ENCODE measurements at places on chromosomes 13 and 19.

DNA sequence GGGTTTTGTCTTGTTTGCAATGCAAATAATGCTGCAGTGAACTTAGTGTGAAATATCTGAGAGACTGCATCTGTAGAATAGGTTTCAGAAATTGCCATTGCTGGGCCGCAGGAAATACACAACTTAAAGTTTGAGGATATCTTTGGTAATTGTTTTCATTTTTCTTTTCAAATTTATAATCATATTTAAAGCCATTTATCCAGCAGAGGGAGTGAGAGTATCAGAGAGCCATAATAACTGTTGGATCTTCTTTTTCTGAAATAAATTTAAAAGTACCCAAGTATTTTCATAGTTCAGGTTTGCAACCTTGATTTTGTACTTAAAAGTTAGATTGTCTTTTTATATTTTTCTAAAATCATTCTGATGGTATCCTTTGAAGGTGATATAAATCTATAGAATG is 99.4 kb downstream of the ZMYM2 start:
- no peak for DNase-seq

GRCh38 chr19:10885201-10886169 is 14.1 kb downstream of the CARM1 start:
- no peak for DNase-seq

GRCh38 chr19:13611596-13611995 is 105.3 kb upstream of the CACNA1A start:
- DNase-seq: no peak

GRCh38 chr13:100069278-100069677 is 19.6 kb upstream of the PCCA start:
- DNase-seq: no peak

GRCh38 chr13:27171244-27171826 is at the start of gene USP12:
TSS of gene USP12 (minus strand) at chr13:27171811. CDS start at chr13:27171639, 172 bp downstream.
- DNase-seq: no peak

GRCh38 chr19:54429545-54430227 is 14.4 kb downstream of the TTYH1 start:
- DNase-seq: no peak

DNA sequence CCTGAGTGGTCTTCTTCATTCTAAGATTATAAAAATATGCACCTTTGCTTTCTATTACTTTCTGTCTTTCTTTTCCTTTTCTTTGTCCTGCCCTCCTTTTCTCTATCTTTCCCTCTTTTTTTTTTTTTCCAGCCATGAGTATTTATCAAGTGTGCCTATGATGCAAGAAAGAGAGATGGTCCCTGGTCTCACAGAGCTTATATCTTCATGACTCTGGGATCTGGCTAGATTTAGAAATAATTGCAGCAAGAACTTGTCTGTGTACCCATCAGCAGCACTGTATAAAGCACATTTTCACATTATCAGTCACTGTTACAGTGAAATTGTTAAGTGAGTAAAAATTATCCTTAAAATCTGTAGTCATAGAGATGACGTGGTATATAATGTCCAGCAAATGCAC is 31.6 kb upstream of the GAS6 start:
- DNase-seq: no peak

DNA sequence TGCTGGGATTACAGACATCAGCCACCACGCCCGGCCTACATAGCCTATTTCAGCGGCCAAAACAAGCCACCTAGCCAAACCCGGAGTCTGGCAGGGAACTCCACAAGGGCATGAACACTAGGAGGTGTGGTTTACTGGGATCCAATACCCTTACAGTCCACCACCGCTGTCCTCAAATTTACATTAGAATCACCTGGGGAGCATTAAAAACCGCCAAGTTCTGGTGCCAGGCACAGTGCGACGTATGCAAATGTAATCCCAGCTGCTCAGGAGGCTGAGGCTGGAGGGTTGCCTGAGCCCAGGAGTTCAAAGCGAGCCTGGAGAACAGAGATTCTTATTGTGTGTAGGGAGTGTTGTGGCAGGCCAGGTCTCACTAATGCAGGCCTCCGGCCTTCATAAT is 4.2 kb upstream of the AP1M1 start:
- DNase-seq: no peak

Data from HuH-7 (cell line).